HuH-7 (cell line): ENCODE measurements at places on chromosomes 13 and 19.

GRCh38 chr13:49502954-49503353, 7.2 kb downstream of the PHF11 start:
- no peak for DNase-seq

DNA sequence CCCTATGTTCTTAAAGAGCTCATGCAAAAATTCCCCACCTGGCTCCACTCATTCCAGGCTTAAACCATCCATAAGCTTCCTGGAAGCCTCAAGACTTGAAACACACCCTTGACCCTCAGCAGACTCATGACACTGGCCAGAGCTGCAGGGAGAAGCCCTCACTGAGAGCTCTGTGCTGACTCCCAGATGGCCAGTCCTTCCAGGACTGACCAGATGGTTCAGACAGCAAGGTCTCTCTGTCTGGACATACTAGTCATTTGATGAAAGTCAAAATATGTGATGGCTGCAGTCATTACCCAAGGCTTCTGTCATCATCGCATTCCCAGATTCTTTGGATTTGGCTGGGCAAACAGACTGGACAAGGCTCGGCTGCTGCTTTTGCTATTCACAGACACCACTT, 397.4 kb downstream of the FOXO1 start:
- DNase-seq = no peak

GRCh38 chr13:98187965-98188261, 10.8 kb upstream of the RNF113B start:
- DNase-seq = no peak

DNA sequence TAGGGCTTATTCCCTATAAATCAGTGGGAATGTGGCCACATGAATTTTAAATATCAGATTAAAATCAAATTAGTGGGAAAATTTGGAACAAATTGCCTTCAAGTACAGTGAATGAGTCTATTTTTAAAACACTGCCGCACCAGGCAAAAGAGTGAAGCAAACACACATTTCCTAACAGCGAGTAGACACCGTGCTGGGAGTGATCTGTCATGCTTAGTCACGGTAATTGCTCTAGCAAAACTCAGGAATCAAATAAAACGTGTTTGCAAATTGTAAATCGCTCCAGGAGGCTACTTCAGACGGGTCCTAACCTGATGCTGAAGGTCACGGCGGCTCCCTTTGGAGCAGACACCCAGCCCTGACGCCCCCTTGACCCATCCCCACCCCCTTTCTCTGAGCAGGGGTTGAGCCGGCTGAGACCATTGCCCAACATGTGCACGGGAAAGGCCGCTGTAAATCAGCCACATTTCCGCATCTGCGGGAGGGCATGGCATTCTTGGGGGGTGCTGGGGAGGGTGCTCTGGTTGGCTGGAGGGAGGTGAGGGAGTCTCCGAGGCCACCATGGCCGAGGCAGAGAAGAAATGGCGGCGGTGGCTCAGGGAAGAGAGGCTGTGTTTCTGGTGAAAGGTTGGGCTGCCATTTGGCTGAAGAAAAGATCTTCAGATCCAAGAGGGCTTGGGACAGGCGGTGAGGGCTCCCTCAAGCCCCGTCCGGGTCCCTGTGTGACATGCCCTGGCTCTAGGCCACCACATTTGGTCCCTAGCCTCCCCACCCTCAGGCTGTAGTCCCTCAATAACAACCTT, 8.9 kb downstream of the CEBPA start:
- peak; percentile 93 for DNase-seq

- DNase-seq = no peak
Measured at GRCh38 chr19:46892252-46893179, 31.7 kb downstream of the ARHGAP35 start.

GRCh38 chr13:109586509-109587346, 199.7 kb downstream of the IRS2 start:
- peak; percentile 7 for DNase-seq

- no peak for DNase-seq
Measured at GRCh38 chr13:49052813-49053212, 77.1 kb downstream of the FNDC3A start.

- DNase-seq = no peak
Measured at GRCh38 chr13:100389617-100390016, 199.0 kb downstream of the GGACT start.

GRCh38 chr19:29266001-29266400, 53.0 kb upstream of the UQCRFS1 start:
- DNase-seq = no peak
